ENCODE measurements at places on chromosomes 13 and 19.
A peak's percentile ranks its signal among the peaks of the same experiment; 100 is the strongest.

DNA sequence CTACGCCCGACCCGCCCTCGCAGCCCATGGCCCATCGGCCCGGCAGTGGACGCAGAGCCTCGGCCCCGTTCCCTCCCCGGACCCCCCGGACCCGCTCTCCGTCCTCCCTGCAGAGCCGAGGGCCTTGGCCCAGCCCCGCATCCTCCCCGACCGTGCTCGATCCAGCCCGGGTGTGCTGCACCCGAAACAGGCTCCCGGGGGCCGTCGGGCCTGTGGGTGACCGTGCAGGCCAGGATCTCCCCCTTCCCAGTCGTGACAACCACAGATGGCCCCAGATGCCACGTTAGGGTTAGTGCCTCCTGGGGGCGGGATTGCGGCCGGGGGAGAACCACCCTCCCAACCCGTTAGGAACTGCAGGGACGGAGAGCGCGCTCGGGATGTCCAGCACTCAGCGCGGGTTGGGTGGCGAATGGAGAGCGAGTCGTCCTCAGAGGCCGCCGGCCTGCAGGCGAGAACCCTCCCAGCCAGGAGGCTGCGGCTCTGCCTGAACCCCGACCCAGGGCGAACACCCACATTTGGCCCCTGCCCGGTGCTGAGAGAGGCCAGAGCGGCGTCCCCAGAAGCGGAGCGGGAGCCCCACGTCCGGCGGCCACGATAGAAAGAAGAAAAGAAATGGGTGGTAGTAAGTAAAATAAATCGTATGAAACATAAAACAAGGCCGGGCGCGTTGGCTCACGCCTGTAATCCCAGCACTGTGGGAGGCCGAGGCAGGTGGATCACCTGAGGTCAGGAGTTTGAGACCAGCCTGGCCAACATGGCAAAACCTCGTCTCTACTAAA is 6.7 kb upstream of the MADCAM1 start:
- no peak for DNase-seq

DNA sequence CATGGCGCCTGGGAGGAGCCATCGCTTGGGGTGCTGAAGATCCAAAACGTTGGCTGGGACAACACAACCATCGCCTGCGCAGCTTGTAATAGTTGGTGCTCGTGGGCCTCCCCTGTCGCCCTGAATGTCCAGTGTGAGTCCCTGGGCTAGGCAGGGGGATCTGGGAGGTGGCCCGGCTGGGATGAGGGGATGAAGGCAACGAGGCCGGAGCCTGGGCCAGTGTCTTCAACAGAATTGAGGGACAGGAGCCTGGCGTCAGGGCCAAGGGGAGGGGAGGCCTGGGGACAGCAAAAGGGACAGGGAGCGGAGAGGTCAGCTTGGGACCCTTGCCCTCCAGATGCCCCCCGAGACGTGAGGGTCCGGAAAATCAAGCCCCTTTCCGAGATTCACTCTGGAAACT is 6.7 kb upstream of the FFAR1 start:
- DNase-seq, result no peak

- no peak for DNase-seq
Observed at GRCh38 chr19:42629191-42629590, 34.5 kb upstream of the CEACAM8 start.

DNA sequence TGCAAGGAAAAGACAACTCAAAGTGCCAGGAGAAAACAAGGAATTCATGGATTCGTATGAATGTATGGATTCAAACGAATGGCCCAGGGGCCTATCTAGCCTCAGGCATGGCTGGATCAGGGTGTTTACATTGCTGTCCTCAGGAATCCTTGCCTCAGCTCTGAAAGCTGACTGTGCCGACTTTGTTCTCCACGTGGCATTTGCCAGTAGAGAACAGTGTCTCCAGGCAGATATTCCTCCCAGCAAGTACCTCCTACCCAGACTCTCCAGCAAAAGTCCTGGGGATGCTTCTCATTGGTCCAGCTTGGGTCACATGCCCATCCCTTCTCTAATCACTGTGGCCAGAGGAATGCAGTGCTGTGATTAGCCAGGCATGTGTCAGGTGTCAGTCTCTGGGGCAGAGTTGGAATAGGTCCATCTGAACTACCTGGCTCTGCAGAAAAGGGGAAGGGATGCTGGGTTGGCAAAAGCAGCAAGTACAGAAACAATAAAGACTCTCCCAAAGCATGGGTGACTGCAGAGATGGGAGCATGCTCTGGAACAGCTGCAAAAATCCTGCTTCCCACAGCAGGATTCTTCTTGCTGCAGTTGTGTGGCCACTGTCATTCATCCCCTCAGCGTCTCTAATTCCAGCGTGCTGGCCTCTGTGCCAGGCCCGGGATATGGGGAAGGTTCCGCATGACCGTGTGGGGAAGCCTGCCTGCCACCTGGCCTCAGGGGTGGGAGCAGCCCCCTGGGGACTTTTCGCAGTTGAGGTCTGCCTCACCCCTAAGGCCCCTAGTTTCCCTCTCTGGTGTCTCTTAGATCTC is 30.0 kb downstream of the CCNE1 start:
- DNase-seq, result peak; percentile 21

All from anterior cingulate cortex (tissue), 58 donors.